ENCODE measurements at places on chromosomes 11 and 22.

- DNase-seq, result no peak
Measured at GRCh38 chr11:7414973-7415817, 70.1 kb upstream of the OLFML1 start.

GRCh38 chr11:134764966-134765365 is 352.9 kb upstream of the B3GAT1 start:
- DNase-seq, result no peak

DNA sequence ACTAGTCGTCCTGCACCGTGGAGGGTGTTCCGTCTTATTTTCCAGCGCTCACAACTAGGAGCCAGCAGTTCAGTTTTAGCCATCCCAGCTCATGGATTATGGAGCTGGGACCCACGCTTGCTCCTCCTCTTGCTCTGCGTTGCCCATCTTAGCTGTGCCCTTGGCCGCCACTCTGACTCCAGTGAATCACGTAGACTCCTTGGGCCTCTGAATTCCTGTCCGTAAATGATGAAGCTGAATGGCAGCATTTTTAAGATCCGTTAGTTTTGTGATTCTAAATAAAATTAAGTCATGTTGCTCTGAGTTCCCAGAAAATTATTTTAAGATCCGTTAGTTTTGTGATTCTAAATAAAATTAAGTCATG is 23.8 kb downstream of the BCR start:
- DNase-seq, result no peak

GRCh38 chr11:133946541-133947318 is 10.0 kb downstream of the IGSF9B start:
- DNase-seq, result peak; percentile 14

- DNase-seq, result peak; percentile 10
Measured at GRCh38 chr11:43852057-43852636, 28.5 kb upstream of the ALKBH3 start.

DNA sequence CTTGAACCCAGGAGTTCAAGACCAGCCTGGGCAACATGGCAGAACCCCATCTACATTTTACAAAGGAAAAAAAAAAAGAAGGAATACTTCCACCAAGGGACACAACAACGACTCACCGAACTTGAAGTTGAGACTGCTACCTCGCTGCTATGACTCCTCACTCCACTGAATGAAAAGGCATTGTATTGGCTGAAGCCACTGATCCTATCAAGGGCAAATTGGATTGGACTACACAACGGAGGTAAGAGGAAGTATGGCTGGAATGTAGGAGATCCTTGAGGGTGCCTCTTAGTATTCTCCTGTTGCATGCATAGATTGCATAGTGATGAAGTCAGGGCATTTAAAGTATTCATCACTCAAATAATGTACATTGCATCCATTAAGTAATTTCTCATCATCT is 97.9 kb downstream of the CWF19L2 start:
- no peak for DNase-seq

- DNase-seq, result no peak
Measured at GRCh38 chr22:27761000-27761399, 40.6 kb downstream of the MN1 start.

DNA sequence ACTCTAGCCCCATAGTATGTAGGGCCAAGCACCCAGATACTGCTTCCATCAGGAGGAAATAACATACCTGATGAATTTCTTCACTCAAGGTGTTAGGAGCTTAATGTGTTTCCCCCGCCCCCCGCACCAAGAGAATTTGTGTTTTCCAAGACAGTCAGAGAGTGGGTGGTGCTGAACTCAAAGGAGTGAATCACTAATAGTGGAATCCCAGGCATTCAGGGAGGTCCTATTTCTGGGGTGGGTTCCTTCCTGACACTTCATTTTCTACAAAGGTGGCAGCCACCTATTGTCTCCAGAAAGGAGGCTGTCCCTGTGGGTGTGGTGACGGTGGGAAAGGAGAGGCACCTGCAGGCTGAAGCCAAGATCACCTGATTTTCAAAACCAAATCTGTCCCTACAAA is 50.8 kb upstream of the ELF5 start:
- DNase-seq, result no peak

DNA sequence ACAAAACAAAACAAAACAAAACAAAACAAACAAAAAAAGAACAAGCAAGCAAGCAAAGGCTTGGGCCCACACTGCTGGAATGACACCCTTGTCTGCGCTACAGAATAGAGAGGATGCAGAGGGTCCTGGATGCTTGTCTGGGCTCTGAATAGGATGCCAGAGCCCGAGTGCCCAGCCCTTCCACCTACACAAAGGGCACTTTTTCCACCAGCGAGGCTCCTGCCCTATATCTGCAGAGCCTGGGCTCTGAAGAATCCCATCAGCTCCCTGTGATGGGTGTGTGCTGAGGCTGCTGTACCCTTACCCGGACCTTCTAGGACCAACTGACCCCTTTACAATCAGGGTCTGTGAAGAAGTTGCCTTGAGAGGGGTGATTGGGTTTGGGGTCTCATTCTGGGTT is 221.2 kb downstream of the DSCAML1 start:
- DNase-seq, result no peak

GRCh38 chr22:19149991-19150390 is at the start of gene GSC2:
Gene GSC2, minus strand, starts transcription at chr22:19150292. Its CDS starts 9 bp downstream, at chr22:19150283.
- DNase-seq, result no peak

DNA sequence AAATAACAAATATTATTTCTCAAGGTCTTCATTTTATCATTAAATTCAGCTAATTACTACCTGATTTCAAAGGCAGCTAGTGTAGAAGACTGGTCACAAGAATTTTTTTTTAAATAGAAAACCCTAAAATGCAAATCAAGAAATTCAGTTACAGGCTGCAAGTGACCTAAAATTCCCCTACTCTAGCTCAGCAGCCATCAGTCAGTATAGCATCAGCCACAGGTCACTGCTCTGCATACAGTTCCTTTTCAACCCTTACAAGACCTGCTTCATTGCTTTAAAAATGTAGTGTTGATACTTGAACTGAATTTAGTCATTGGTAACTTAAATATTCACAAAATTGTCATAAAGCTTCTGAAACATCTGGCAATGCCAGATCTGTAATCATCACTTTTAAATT is 9.5 kb upstream of the B3GNT6 start:
- DNase-seq, result no peak
